ENCODE measurements at places on chromosomes 1 and 21.

DNA sequence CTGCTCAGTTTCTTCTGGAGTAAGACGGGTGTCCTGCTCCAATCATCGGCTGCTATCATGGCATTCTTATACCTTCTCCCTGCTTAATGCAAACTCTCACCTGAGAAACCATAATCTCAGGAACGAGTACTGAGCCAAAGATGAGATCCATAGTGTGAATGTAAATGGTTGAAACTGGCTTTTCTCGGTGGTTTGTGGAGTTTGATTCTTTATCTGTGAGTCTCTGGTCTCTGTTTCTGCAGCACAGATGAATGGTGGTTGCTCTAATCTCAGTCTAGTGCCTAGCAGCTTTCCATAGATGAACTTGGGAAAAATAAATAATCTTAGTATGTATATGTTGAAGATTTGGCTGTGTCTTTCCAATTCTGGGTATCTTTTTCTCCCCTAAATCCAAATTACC lies 274.4 kb downstream of the HHAT start:
- DNase-seq = no peak

DNA sequence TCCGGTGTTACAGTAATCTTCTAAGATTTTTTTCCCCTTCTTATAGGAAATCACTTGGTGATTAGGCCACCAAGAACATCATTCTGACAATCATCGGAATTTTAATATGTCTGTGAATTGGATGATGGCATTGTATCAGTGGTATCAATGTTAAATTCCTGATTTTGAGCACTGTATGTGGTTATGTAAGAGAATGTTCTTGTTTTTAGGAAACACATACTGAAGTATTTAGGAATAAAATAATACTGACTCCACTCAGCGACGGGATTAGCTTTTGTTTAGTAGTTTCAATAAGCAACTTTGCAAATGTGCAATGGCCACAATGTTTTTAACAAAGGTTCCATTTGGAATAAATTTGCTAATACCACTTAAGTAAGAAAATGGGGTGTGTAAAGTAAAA lies 30.6 kb downstream of the COL6A1 start:
- no peak for DNase-seq

GRCh38 chr1:207298636-207299398 lies 22.7 kb upstream of the CD55 start:
- no peak for DNase-seq

DNA sequence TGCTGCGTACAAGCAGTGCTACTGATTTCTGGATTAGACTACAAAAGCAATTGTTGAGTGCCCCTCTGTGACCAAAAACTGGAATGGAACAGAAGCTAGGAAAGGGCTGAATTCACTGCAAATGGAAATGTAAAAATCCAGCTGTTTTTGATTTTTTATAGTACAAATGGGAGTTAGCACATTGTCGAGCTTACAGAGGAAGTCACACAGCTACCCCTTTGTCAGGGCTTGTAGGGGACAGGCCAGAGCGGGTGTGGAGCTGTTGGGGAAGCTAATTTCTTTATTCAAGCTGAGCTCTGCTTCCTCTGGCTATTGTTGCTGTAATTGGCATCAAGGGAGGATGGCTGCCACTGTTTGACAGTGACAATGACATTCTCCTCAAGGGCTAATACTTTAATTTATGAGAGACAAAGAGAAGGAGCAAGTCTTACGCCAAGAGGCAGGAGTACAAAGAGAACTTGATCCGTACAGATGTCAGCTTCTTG lies 96.1 kb downstream of the SLC35F3 start:
- no peak for DNase-seq

DNA sequence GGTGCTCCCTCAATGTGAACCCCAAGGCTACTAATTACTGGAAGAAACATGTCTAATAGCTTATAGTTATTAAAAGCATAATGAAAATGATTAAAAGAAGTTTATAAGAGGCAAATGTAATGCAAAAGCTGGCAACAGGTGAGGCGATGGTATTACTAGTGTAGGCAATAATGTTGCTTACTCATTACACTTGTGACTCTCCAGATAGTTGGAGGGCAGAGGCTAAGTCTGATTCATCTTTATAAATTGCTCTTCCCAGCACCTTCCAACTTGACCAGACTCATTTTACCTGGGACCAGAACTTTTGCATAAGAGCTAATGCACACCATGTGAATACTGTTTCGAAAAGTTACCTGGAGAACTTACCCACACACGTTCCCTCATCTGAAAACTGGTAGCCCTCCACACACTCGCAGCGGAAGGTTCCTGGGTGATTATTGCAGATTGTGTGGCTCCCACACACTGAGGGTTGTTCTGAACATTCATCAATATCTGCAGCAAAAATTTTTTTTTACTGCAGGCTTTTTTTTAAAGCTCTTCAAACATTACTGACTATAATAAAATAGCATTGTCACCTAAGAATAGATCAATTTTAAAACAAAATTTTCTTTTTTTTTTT lies 48.0 kb downstream of the NID1 start:
- no peak for DNase-seq

DNA sequence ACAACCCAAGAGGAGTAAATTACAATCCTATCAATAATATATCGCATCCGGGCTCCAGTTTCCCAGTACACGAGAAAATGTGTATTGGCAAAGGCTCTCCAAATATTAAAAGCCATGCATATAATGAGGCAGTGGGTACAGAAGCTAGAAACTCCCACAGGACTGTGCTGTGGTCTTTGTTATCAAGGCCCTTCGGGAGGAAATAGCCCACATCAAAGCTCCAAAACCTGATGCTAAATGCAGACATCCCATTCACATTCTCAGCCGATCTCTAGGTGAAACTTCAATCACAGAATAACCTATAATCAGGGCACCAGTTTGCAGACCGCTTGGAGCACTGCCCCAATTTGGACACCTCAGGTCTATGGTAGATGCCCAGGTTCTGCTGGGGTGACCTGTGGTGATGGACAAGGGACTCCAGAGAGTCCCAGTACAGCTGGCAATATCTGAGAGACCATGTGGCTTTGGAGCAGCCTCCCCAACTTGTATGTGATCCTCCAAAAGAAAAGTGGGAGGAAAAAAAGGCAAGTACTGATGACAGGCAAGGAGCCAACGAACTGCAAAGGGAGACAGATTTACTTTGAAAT lies 148.8 kb upstream of the CAMK1G start:
- DNase-seq = no peak

DNA sequence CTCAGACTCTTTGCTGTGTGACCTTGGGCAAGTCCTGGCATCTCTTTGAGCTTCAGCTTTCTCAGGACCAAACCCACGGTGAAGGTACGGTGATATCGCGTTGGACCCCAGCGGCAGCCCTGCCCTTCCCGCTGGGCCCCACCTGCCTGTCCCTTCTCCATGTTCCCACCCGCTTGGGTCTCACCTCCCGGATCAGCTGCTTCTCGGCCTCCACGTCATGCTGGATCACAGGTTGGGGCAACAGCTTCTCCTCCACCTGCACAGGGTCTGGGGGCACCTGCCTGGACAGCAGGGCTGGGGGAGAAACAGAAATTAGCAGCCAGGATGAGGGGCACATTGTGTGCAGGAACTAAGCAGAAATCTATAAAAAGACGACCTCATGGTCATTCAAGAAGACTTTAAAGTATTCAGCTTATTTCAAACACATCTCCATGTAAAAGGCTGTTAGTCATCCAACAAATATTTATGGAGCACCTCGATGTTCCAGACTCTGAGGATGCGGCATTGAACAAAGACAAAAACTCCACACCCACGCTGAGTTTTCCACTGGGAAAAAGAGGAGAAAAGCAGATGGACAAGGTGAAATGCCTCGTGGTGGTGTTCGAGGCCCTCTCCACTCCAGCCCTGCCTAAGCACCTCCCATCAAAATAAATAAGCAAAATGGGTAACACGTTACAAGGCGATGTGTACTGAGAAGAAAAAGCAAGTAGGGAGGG lies 19.5 kb downstream of the KIF17 start:
- DNase-seq = no peak

DNA sequence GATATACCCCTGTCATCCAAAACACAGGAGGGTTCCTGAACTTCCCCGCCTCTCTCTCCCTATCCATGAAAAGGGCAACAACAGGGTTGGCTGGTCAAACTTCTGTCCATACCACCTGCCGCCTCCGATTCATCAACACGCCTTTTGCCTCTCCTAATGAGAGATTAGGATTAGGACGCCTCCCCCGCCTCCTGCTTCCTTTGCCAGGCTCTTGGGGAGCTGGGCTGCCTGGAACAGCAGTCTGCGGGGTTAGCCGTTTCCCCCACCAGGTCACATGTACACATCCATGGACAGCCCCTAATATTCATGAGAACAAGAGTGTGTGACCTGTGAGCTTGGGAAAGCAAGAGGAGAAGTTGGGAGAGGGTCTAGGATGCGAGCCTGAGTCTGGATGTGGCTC lies 2.3 kb upstream of the OPTC start:
- no peak for DNase-seq

DNA sequence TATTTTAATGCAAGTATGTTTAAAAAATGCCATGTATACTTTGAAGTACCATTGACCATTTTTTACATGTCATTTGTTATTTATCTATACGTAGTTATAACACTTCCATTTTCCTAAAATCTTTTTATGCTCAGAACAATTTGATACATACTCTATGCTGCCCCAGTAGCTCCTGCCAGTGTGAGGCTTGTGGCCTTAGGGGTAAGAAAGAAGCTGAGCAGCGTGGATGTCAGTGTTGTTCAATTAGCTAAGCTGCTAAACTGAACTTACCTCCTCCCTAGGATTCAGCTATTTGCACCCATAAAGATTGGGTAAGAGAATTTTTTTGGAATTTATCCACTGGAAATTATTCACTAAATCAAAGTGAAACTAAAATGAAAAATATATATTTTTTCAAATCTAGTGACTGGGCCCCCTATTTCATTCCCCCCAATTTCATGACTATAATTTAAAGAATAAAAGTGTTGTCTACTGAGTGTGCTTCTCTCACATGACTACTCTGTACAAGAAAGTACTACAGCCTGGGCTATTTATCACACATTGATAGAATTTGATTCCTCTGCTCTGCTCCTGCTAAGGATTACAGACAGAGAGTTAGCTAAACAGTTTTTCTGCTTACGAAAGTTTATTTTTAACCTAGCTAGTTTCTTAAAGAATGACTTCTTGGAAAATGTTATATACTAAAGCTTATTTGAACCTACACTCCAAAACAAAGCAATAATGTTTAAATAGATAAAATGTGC lies 1030.3 kb upstream of the ADGRL4 start:
- no peak for DNase-seq

- no peak for DNase-seq
Measured at GRCh38 chr1:199867601-199868000, 159.9 kb upstream of the NR5A2 start.

GRCh38 chr1:208145167-208145566 lies 99.0 kb downstream of the PLXNA2 start:
- DNase-seq = no peak

DNA sequence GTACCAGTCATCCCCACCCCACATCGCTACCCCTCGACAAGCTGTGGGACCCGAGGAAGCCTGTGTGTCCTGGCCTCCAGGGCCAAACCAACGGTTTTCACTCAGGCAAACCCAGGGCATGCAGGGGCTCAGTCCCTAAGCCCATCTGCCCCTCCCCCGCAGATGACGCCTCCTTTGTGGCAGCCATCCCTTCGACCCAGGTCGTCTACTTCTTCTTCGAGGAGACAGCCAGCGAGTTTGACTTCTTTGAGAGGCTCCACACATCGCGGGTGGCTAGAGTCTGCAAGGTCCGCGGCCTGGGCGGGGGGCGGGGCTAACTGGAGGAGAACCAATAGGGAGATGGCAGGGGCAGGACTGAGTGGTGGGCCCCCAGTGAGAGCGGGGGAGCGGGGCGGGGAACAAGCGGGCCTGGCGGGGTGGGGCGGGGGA lies 7.4 kb downstream of the SEMA4A start:
- DNase-seq = peak; percentile 73

GRCh38 chr1:81876901-81877733 lies 76.4 kb downstream of the ADGRL2 start:
- no peak for DNase-seq

DNA sequence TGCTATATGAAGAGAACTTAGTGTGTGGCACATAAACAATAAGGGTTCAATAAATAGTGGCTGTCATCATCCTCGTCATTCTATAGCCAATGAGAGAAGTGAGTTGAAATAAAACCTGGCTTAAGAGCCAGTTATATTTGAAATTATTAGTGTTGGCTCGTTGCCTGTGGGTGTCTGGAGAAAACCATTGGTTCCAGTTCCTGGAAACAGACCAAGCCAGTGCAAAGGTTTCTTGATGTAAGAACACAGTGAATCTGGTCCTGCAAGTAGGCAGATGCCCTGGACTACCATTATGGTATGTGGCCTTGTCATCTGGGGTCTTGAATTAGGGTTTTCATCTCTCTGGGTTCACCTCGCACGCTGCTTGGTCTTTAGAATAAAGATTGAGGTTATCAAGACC lies 43.3 kb downstream of the URB2 start:
- DNase-seq = no peak

- no peak for DNase-seq
Measured at GRCh38 chr1:39431927-39432326, 59.5 kb upstream of the BMP8A start.

GRCh38 chr1:230122366-230123279 lies 55.6 kb downstream of the GALNT2 start:
- no peak for DNase-seq

GRCh38 chr21:35227786-35228185 lies 178.7 kb upstream of the RUNX1 start:
- no peak for DNase-seq

GRCh38 chr1:44947063-44947773 lies 39.2 kb downstream of the EIF2B3 start:
- no peak for DNase-seq

GRCh38 chr1:183634429-183635065 lies 1.0 kb downstream of the ARPC5 start:
- no peak for DNase-seq

GRCh38 chr1:9341301-9341845 lies 48.7 kb downstream of the SPSB1 start:
- no peak for DNase-seq

DNA sequence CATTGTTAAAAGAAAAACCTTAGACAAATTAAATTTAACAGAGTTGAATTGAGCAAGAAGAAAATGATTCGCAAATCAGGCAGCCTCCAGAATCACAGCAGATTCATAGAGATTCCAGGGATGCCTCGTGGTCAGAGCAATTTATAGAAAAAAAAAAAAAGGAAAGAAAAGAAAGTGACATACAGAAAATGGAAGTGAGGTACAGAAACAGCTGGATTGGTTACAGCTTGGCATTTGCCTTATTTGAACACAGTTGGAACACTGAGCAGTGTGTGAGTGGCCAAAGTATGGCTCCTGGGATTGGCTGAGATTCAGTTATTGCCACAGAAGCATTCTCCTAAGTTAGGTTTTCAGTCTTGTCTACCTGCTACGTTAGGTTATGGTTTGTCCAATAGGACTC lies 9.1 kb upstream of the C21orf91 start:
- no peak for DNase-seq

- no peak for DNase-seq
Measured at GRCh38 chr1:228838717-228839500, 103.6 kb downstream of the RHOU start.

Data from activated CD4-positive, alpha-beta T cell treated with anti-CD3 and anti-CD28 coated beads for 4 hours (primary cell).